ENCODE measurements at places on chromosomes 16 and 17.

- DNase-seq: no peak
These were observed 30.6 kb downstream of the TNFRSF13B start for GRCh38 chr17:16941072-16942036.

DNA sequence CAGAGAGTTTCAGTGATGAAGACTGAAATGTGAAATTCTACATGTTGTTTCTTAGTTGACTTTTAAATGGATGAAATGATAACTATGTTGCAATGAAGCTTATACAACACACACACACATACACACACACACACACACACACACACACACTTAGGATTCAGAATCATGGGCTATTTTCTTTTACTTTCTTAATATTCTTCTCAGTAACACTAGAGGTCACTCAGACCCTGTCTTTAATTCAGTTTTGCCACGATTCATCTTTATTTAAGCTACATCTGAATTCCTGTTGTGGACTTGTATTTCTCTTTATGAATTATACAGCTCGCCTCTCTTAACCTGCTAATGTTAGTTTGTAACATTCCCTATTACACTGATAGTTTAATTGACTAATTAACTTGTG is 109.6 kb upstream of the GOT2 start:
- DNase-seq: no peak

DNA sequence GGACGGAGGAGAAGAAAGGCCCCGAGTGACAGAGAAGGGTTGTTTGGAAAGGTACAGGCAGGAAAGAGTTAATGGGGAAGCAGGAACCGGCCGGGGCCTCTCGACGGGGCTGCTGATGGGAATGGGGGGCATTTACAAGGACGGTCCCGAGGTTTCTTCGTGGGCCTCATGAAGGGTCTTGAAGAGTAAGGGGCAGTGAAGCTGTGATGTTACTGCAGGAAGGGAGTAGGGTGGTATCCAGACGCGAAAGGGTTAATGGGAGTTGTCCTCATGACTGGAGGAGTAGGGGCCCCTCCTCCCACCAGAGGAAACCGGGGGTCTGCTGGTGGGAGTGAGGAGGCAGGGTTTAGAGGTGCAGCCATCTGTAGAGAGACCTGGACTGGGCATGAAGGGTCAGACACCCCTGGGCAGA is 481 bp downstream of the PDK2 start:
- no peak for DNase-seq

DNA sequence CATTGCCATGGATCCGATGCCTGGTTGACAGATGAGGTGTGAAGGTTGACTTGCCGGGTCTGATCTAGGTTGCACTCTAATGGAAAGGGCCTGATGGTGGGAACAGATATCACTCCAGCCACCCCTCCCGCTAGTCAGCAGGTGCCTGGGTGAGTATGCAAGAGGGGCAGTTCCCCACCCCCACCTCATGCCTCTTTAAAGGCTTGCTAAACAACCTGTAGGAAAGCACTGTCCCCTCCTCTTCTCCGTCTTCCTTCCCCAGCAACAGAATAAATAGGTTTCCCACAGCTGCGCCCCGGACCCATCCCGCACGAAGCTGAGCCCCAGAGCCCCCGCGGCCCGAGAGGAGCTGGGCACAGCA is 746 bp upstream of the TMEM132E start:
- DNase-seq: no peak

DNA sequence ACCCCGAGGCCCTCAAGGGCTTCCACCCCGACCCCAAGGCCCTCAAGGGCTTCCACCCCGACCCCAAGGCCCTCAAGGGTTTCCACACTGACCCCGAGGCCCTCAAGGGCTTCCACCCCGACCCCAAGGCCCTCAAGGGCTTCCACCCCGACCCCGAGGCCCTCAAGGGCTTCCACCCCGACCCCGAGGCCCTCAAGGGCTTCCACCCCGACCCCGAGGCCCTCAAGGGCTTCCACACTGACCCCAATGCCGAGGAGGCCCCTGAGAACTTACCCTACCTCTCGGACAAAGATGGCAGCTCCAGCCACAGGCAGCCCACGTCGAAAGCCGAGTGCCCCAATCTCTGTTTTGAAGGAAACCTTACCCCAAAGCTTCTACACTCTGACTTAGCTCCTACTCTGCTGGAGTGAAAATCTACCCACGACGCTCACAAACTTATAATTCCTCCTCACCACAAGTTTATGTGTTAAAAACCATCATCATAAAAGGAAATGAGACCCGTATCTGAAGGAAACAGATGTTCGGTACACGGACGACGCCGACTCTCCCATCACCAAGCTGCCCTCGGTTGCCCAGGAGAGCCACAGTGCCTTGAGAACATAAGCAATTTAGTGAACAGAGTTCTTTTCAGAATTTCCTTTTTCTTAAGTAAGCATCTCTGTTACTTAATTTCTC is 61.2 kb upstream of the RPH3AL start:
- no peak for DNase-seq

DNA sequence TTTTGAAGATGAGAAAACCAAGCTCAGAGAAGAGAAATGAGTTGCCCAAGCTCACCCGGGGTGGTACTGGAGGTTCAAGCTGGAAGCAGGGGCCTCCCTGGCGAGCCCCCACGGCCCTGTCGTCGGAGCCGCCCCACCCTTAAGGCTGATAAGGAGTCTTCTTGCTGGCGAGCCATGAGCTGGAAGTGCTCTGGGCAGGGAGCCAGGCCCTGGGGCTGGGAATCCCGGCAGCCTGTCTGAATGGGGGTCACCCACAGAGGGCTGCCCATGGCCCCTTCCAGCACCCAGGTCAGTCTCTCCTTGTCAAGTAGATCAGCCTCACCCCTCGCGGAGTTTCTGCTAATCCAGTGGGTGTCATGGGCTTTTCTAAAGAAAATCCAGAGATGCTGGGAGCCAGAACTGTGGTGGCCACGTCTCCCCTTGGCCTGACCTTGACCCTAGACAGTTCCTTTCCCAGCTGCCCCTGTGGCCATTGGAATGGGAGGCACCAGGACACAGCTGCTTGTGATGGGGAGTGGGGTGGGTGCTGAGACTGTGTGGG is 1.2 kb upstream of the P2RX1 start:
- no peak for DNase-seq

DNA sequence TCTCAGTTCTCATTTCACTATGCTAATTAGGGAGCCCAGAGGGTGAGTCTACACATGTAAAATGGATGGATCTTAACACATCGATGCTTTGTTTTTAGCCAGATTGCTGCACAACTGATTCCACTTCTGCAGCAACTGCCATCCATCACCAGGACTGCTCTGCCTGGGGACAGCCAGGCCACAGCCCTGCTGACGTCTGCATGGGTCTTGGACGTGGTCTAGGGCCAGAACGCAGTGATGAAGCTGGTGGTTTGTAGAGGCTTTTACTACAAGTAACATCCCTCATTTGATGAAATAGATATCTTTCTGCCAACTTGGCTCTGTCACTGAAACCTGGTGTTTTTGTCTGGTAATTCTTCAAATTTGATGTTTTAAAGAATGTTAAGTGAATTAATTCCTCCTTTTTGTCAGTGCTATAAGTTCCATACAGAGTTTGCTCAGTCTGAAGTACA is 50.6 kb downstream of the MARCHF10 start:
- DNase-seq: no peak

- DNase-seq: no peak
These were observed 4.3 kb upstream of the SETD6 start for GRCh38 chr16:58510776-58511628.

GRCh38 chr17:66399441-66399840 is 97.0 kb downstream of the PRKCA start:
- no peak for DNase-seq

GRCh38 chr16:69762814-69763598 is 874 bp downstream of the WWP2 start:
- no peak for DNase-seq

DNA sequence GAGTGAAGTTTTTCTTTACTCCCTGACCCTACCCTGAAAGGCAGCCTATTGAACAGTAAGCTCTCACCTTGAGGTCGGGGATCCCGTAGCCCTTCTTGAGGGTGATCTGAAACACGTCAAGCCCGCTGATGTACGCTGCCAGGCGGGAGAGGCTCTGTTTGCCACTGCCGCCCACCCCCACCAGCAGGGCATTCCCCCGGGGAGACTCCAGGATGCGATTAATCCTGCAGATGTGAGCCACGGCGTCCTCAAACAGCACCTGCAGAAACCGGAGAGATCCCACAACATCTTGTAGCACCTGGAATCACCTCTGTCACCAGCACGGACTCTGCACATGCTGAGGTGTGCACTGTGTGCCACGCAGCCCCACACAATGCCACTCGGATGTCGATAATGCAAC is 96.8 kb downstream of the PGS1 start:
- DNase-seq: no peak

DNA sequence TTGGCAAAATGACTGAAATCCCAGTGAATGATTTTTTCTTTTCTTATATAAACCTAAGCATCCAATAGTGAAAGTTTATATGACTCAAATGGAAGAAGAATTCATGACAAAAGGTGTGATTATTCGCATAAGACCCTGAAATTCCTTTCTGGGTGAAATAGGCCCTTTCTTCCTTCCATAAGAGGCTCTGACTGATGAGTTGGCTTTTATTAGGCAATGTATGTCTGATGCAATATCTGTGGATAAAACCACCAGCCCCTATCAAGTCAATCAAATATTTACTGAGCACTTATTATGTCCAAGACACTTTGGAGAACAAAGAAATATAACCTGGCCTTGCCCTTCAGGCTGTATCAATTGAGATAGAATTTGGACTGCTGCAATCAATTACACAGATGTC is 316.6 kb downstream of the CDH13 start:
- DNase-seq: no peak

- DNase-seq: no peak
These were observed 3.0 kb upstream of the PIPOX start for GRCh38 chr17:29039764-29040598.
